ENCODE measurements at places on chromosomes 2 and 18.

- DNase-seq: no peak
Measured at GRCh38 chr2:166282154-166282553, 93.6 kb downstream of the SCN9A start.

- DNase-seq: no peak
Measured at GRCh38 chr2:192298664-192299063, 103.9 kb upstream of the TMEFF2 start.

GRCh38 chr2:42194428-42194827 is 25.3 kb downstream of the EML4 start:
- no peak for DNase-seq

GRCh38 chr2:96114903-96115581 is 1.3 kb downstream of the ADRA2B start:
- no peak for DNase-seq

GRCh38 chr2:95313296-95314131 is 16.4 kb downstream of the KCNIP3 start:
- DNase-seq: no peak

- peak; percentile 89 for DNase-seq
Measured at GRCh38 chr18:8301427-8302172, 307.6 kb upstream of the RAB12 start.

GRCh38 chr2:129758784-129759471 is 220.5 kb upstream of the RAB6C start:
- no peak for DNase-seq

GRCh38 chr18:40897884-40898283 is 1057.2 kb upstream of the PIK3C3 start:
- DNase-seq: no peak

- no peak for DNase-seq
Measured at GRCh38 chr2:197460649-197461048, 7.3 kb downstream of the COQ10B start.

- DNase-seq: no peak
Measured at GRCh38 chr18:12309683-12310198, 1.7 kb downstream of the TUBB6 start.

- DNase-seq: no peak
Measured at GRCh38 chr2:96663829-96664228, 21.3 kb downstream of the FER1L5 start.

GRCh38 chr2:239824866-239825704 is 200.1 kb downstream of the NDUFA10 start:
- no peak for DNase-seq

DNA sequence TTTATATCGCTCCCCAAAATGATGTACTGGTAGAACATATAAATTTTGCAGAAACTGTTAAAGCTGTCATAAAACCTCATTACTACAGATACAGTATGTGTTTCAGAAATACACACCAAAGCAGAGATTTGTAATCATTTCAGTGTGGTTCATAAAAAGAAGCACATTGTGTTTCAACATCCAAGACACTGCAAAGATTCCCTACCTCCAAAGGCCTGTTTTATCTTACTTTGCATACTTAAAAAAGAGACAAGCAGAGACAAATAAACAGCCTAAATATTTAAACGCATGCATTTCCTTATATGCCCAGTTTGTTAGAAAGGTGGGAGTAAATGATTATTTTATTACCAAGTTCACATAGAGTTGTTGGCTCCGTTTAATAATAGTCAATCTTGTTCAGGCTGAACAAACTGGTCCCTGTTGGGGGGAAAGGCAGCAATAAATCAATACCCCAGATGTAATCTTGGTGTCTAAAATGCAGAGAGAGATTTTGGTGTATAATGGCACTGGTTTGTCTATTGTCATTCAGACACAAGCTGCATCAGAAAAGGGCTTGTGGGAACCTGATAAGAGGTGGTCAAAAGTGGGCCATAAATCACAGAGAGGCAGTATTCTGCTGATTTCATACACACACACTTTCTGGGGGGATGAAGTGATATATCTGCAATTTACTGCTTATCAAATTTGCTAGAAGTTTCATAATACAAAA is 321.4 kb upstream of the ETAA1 start:
- no peak for DNase-seq

- DNase-seq: no peak
Measured at GRCh38 chr2:218516614-218517013, 51.5 kb downstream of the USP37 start.

- DNase-seq: no peak
Measured at GRCh38 chr2:35408320-35408719, 947.3 kb upstream of the CRIM1 start.

DNA sequence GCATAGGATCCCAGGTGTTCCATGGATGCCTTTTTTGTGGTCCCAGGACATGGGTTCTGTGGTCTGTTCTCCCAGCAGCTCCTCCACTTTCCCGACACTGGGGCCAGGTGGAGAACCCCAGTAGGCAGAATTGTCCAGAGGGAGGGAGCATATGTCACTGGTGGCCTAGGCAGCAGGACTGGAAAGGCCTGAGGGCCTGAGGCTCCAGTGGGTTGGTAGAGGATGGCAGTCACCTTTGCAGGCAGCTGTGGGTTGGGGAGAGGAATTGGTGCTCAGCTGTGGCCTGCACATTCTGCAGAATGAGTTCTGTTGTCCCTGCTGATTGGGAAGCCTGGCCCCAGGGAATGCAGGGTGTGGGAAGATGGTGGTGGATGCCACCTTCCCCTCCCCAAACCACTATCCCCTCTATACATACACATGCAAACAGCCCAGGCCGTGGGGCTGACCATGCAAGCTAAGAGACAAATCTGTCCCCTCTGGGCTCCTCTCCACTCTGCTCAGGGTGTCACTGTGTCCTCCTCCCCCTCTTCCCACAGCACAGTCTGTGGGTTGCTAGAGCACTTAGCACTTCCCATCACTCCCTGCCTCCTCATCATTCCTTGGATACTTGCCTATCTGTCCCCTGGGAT is 11.4 kb downstream of the CTIF start:
- no peak for DNase-seq
